ENCODE measurements at places on chromosomes 5 and 9.

GRCh38 chr5:120682851-120683250, 218.8 kb downstream of the PRR16 start:
- no peaks in the 10 kb centered on the region for H3K4me1 ChIP-seq
- H3K27ac ChIP-seq: no peak overlapping the region
- no peaks in the 10 kb centered on the region for H3K36me3 ChIP-seq

DNA sequence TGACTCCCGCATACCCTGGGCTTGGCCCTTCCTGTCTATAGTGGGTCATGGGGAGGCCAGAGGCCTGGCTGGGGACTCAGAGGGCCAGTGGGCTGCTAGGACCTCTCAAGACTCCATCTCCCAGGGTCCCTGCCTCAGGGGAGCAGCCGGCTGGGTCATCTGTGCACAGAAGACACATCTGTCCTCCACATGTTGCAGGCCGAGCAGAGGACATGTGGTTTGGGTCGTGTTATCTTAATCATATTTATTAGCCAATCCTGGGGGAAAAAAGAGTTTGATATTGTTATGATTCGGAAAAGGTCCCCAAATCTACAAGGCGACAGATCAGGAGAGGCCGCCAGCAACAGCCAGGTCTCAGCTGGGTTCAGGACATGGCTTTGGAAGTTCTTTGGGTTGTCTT, 14.4 kb downstream of the LMX1B start:
- H3K27me3 ChIP-seq: peaks cover 62% of the 10 kb centered on the region
- no peak overlapping the region for H3K4me3 ChIP-seq
- no peak for DNase-seq
- no peaks in the 10 kb centered on the region for H3K36me3 ChIP-seq

DNA sequence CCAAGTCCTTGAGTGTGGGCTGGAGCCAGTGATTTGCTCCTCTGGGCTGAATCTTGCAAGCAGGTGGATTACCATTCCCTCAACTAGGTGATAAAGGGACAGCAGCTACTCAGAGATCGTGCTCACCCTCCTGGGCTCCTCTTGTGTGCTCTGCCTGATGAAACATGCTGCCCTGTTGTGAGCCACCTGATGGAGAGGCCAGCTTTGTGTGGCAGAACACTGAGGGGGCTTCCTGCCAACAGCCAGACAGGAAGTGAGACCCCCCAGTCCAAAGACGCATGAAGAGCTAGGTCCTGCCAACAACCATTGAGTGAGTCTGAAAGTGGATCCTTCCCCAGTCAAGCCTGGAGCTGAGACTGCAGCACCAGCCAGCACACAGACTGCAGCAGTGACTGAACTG, 106.4 kb upstream of the IRX2 start:
- no peaks in the 10 kb centered on the region for H3K27me3 ChIP-seq
- no peak for DNase-seq
- H3K36me3 ChIP-seq: no peaks in the 10 kb centered on the region
- H3K4me1 ChIP-seq: no peaks in the 10 kb centered on the region
- H3K4me3 ChIP-seq: no peak overlapping the region

GRCh38 chr5:14251733-14252132, 108.6 kb downstream of the TRIO start:
- no peak overlapping the region for H3K4me3 ChIP-seq
- no peaks in the 10 kb centered on the region for H3K36me3 ChIP-seq
- H3K27me3 ChIP-seq: no peaks in the 10 kb centered on the region
- no peak for DNase-seq
- H3K27ac ChIP-seq: no peak overlapping the region

GRCh38 chr5:127705120-127705892, 2.1 kb downstream of the CCDC192 start:
- no peaks in the 10 kb centered on the region for H3K4me1 ChIP-seq
- H3K27me3 ChIP-seq: no peaks in the 10 kb centered on the region
- H3K36me3 ChIP-seq: no peaks in the 10 kb centered on the region
- no peak overlapping the region for H3K4me3 ChIP-seq
- H3K27ac ChIP-seq: no peak overlapping the region

DNA sequence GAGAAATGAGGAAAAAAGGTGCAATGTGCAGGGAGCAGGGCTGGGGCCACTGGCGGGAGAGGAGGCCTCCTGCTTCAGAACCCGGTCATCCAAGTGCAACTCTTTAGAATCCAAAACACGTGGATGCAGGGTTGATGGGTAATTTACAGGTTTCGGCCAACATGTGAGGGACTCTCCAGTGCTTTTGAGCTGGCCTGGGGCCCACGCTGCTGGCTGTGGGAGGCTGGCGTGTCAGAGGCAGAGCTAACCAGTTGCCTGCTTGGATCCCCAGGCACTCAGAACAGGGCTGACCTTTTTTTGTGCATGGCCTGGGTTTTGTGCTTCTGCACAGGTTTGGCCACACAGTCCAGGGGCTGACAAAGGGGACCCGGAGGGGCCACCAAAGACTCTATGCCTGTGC, 61.6 kb downstream of the GADD45G start:
- H3K4me3 ChIP-seq: no peak overlapping the region
- peaks cover 23% of the 10 kb centered on the region for H3K4me1 ChIP-seq
- H3K27ac ChIP-seq: no peak overlapping the region
- H3K27me3 ChIP-seq: peaks cover 5% of the 10 kb centered on the region

DNA sequence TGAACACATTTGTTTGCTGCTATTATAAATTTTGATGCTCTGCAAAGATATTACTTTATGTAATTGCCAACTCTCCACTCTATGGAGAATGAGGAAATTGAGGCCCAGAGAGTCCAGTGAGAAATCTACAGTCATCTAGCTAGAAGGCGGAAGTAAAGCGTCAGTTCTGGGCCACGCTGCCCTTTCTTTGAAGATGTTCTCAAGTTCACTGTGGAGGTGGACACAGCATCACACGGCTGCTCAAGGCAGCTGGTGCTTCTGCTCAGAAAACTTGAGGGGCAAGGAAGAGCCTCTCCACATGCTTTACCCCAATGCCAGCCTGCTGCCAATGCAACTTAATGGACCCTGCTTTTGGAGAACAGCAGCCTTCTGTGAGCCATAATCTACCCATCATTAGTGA, 96.3 kb downstream of the TTLL11 start:
- no peaks in the 10 kb centered on the region for H3K36me3 ChIP-seq
- H3K27ac ChIP-seq: no peak overlapping the region
- no peak overlapping the region for H3K4me3 ChIP-seq
- H3K27me3 ChIP-seq: no peaks in the 10 kb centered on the region
- DNase-seq: no peak
- peaks cover 31% of the 10 kb centered on the region for H3K4me1 ChIP-seq
